CD4-positive, alpha-beta T cell (primary cell): ENCODE measurements at places on chromosomes 11 and 22.

DNA sequence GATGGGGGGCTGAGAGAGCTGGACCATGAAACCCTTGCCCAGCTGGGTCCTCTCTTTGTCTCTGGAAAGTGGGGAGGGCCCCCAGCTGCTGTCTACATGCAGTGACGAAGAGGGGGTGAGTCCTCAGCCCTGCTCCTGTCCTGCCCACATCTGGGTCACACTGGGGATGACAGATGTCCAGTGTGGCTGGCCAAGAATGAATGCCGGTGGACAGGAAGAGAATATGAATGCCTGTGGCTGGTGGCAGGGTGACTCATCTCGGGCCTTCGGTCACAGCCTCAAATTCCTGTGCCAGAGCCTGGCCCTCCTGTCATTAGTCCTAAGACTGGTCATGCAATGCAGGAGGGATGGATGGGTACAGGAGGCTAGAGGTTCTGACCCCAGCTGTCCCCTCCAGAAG is 2.2 kb upstream of the PNPLA3 start:
- no peak for DNase-seq

- no peak for DNase-seq
These were observed 24.0 kb upstream of the GNB1L start for GRCh38 chr22:19878461-19879245.

GRCh38 chr11:77475206-77475605 is 1.3 kb upstream of the PAK1 start:
- DNase-seq = no peak

DNA sequence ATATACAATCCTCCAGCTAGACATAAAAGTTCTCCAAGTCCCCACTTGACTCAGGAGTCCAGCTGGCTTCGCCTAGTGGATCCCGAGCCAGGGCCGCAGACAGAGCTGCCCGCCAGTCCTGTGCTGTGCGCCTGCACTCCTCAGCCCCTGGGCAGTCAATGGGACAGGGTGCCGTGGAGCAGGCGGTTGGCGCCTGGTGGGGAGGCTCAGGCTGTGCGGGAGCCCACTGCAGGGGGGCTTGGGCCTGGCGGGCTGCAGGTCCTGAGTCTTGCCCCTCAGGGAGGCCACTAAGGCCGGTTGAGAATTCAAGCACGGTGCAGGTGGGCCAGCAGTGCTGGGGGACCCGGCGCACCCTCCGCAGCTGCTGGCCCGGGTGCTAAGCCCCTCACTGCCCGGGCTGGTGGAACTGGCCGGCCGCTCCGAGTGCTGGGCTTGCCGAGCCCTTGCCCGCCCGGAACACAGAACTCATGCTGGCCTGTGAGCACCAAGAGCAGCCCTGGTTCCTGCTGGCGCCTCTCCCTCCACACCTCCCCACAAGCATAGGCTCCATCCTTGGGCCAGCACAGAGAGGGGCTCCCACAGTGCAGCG is 884.8 kb upstream of the LRRC4C start:
- DNase-seq = no peak

GRCh38 chr22:34814260-34815025 is 251.5 kb upstream of the ISX start:
- no peak for DNase-seq

DNA sequence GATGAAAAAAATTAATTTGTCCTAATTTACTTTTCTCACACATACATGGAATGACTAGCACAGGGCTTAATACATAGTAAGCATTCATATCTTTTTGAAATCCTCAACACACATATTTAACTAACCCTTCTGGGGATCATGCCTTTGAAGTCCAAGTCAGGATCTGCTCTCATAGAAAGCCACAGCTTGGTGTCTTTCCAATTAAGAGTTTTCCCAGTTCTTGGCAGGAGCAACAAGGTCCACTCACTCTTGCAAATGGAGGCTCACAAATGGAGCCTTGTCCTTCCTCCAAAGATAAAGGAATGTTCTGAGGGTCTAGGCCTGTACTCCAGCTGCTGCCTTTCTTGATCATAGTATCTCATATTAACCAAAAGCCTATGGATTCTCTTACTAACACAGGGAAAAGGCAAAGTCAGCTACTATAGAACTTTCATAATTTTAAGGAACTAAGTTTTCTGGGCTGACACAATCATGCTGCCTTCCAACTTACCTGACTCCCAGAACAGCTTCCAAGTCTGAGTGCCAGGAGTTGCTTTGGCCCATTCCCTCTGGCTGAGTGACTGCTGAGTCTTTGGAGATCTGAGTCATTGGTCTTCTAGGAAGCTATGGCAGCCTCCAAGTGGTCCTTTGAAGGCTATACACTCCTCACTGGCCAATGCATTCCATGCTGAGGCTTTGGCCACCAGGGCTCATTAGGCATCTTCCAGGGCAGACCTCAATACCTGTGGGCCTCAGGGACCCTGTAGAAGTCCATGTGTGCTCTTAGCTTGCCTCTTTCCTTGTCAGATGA is 25.8 kb upstream of the NUCB2 start:
- DNase-seq = no peak

DNA sequence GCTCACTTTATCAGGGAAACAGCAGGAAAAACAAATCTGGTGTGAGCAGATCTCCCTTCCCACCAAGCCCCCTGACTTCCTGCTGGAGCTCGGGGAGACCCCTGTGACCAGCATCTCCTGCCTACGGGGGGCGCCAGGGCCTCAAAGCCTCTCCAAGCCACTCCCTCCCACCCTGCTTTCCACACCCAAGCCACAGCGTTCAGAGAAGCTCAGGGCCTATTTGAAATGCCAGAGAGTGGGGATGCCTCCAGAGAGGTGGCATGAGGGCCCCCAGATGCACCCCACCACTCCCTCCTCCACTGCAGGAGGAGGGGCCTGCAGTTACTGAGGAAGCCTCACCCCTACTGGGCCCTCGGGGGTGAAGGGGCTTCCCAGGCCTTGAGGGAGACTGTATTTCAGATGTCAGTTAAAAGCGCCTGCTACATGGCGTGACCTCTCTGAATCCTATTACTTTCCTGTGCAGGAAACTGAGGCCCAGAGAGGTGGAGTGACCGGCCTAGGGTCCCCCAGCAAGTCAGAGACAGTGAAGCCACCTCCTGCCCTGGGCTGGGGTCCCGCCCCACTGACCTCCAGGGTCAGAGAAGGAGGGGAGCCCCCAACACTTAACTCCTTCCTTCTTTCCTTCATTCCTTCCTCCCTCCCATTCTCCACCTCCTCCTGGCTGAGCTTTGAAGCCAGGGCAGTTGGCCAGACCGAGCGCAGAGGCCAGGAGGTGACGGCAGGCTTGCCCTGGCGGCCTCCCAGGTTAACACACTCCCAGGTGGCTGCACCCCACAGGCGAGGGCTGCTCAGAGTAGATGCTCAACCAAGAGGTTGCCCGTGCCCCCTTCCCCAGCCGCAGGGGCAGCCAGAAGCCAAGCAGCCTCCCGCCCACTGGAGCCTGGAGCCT is 6.0 kb upstream of the CDKN1C start:
- DNase-seq = no peak

GRCh38 chr11:303363-303762 is 4.0 kb upstream of the IFITM5 start:
- no peak for DNase-seq

GRCh38 chr11:76753950-76754349 is 29.2 kb upstream of the TSKU start:
- no peak for DNase-seq

DNA sequence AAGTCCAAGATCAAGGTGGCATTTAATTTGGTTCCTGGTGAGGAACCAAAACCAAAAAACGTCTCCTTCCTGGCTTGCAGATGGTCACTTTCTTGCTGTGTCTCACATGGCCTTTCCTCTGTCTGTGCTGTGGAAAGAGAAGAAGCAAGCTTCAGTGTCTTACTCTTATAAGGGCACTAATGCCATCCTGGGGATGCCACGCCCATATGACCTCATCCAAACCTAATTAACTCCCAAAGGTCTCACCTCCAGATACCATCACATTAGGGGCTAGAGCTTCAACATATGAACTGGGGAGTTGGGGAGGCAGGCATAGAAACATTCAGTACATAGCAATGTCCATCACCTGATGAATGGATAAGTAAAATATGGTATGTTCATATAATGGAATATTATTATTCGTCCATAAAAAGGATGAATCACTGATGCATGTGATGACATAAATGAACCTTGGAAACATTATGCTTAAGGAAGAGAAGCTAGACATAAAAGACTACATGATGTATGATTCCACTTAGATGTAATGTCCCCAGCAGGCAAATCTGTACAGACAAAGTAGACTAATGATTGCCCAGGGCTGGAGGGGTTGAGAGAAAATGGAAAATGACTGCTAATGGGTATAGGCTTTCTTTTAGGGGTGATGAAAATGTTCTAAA is 78.6 kb upstream of the B3GNT6 start:
- DNase-seq = no peak

DNA sequence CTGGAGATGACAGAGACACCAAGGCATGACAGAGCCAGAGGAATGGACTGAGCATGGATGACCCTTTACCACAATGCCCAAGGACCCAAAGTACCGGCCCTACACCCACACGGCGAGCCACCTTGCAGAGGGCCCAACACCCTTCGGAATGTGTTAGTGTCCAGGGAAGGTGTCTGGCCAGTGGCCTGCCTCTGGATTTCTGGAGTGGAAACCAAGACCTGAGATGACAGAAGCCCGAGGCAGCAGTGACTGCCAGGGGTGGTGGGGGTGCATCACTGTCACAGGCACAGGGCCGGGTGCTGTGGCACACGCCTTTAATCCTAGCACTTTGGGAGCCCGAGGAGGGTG is 28.7 kb downstream of the PDGFB start:
- DNase-seq = no peak

- DNase-seq = no peak
These were observed 107.5 kb upstream of the THY1 start for GRCh38 chr11:119530509-119530908.

GRCh38 chr11:119506436-119506835 is 83.5 kb upstream of the THY1 start:
- no peak for DNase-seq

DNA sequence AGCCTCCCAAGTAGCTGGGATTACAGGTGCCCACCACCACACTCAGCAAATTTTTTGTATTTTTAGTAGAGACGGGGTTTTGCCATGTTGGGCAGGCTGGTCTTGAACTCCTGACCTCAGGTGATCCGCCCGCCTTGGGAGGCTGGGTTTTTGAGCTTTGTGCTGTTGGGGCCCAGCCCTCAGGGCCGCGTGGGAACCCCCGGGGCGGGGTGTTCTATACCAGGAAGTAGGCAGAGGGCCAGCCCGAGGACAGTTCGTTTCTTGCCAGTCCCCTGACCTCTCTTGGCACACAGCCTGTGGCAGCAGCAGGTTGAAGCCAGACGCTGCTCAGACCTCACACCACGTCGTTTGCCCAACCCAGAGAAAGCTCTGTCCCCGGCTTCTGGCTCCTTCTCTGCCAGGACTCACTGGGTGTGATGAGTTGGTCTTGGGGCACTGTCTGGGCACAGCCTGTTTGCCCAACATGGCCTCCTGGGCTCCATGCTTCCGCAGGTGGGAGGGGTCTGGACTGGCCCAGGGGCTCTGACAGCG is 24.9 kb upstream of the CHKA start:
- no peak for DNase-seq

GRCh38 chr11:926341-926916 is 759 bp downstream of the AP2A2 start:
- no peak for DNase-seq

GRCh38 chr11:120863359-120863758 is 160.5 kb upstream of the TBCEL start:
- no peak for DNase-seq

DNA sequence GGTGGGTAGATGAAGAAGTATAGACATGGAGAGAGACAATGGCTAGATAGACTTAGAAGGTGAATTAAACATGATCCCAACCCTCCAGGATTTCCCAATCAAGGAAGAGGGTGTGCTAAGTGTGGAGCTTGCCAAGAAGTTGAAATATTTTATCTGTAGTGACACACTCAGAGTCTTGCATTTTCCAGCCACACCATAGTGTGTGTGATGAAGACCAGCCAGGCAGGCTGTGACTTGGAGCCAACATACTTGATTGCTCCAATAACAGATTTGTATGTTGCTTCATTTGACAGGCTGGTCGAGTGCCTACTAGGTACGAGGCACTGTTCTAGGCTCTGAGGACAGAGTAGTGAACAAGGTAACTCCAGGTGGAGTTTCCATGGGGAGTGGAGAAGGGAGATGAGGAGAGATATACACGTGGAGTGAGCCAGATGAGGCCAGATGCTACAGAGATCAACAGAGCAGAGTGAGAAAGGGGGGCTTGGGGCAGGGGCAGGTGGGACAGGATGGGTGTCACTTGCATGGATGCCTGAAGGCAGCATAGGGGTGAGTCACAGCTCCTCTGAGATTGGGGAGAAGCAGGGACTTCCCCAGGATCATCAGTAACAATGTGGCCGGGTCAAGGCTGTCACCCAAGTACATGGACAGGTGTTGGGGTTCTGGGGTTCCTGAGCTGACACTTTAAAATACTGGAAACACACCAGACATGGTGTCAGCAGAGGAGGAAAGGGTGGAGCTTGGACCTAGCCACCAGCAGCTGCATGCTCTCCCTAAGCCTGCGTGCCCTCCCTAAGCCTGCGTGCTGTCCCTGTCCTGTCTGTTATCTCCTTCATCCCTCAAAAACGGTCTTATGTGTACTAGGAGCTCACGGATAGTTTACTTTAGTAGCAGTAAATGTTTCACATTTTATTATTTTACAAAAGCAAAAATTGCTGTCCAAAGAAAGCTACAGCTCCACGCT is 23.6 kb downstream of the PDGFB start:
- no peak for DNase-seq

- DNase-seq = no peak
These were observed 53.3 kb downstream of the TCF20 start for GRCh38 chr22:42217019-42217751.

GRCh38 chr11:111229604-111230003 is 15.9 kb upstream of the POU2AF2 start:
- DNase-seq = no peak

DNA sequence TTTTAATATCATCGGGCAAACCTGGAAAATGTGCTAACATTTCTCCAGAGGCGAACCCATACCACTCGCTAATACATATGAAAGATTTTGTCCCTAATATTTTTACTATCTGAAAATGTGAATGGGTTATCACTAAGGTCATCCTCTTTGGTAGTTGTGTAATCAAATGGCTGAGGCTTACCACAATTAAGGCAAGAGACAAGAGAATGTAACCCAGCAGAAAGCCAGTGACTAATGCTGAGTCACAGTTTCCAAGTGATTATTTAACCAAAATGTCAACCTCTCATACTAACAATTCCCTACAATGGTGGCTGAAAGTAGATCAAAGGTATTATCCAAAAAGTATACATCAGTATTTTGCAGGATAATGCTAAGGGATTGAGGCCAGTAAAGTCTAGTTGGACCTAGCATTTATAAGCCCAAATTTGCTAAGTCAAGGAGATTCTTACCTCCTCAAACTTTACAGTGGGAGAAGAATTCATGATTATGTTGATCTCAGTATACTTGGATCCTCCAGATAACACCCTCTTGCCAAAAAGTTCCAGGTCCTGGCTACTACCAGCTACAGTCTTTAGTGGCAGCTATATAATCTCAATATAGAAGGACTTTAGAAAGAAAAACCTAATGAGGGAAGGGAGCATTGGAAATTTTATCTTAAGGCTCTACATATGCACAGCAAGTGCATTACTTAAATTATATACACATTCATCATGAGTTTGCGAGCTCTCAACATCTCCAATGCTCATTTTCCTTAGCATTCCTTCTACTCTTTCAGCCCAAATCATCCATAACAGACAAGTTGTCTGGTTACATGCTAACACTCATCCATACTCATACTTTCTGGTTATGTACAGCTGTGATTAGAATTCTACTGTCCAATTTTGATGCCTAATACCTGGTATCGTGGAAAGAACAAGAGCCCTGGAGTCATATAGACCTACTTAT is 25.4 kb downstream of the SIK3 start:
- no peak for DNase-seq
